ENCODE measurements at places on chromosomes 5 and 9.

DNA sequence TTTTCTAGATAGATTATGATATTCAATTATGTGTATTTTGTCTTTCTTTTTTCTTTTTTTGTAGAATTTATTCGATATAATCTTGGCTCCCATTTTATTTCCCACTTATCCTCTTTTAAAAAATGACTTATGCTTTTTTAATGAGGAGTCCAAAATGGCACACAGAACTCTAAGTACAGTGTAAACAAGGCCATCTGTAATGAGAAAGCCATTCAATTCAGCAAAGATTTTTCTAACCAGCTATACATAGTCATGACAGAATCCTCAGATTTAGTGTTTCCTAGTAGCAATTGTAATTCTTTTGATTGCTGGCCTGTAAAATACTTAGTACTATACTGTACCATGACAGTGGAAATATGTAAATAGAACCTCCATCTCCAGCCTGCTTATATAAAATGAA lies 651.4 kb downstream of the RAB3C start:
- no peak for DNase-seq

DNA sequence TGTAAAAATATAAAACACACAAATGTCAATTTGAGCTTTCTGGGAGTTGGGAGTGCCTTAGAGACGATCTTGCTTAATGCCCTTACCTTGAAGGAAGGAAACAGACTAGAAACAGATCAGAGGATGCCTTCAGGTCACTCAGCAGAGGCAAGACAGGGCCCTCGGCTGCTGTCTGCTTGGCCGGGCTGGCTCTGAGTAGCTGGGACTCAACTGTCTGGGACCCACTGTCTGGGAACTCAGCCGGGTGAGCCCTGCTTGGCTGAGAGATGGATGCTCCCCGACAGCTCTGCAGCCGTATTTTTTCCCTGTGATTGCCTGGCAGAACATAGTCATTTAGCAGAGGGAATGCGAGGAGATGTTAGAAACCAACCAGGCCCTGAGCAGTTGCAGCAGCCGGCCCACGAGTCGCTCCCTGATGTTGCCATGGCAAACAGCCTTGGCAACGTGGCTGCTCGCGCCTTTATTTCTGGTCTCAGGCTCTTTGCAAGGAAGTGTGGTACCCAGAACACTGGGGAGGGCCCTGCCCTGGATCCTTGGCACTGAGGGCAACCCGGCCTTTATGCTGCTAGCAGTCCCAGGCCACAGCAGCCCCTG lies 10.9 kb downstream of the PPARGC1B start:
- DNase-seq, result peak; percentile 51

GRCh38 chr9:96135753-96136290 lies 166.2 kb downstream of the HSD17B3 start:
- no peak for DNase-seq

- DNase-seq, result no peak
Observed at GRCh38 chr5:28468166-28468565, 1429.8 kb upstream of the CDH9 start.

- DNase-seq, result no peak
Observed at GRCh38 chr5:146475190-146475780, 28.2 kb downstream of the TCERG1 start.

- no peak for DNase-seq
Observed at GRCh38 chr5:149053072-149053695, 9.7 kb downstream of the SH3TC2 start.

DNA sequence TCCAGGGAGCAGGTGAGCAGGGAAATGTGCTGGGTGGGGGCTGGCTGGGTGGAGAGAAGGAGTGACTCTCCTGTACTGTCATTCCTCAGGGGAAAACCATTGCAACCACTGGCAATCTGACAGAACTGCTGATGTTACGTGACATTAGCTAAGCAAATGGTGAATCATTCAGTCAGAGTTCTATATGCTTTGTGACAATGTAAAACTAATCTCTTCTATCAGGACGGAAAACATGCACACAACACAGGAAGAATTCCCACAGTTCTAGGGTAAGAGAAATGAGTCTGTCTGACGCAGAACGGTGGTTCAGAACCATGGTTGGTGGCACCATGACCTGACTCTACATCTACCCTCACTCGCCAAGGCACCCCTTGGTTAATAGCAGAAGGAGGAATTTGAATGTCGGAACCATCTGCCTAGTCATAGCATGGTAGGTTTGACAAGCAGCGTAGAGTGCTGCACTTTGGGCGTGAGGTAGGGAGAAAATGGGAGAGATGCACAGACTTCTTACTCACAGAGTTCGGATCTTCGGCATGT lies 243.6 kb upstream of the PANK3 start:
- no peak for DNase-seq

DNA sequence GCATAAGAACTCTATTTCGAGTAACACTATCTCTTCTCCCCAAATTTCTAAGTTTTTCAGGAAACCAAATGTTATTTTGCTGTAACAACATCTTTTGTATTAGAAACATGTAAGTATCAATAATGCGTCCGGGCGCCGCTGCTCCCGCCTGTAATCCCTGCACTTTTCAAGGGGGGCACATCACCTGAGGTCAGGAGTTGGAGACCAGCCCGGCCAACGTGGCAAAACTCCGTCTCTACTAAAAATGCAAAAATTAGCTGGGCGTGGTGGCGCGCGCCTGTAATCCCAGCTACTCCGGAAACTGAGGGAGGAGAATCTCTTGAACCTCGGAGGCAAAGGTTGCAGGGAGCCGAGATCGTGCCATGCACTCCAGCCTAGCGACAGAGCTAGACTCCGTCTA lies 881.1 kb upstream of the NUDT12 start:
- no peak for DNase-seq

GRCh38 chr5:75199071-75199470 lies 37.6 kb downstream of the ANKRD31 start:
- DNase-seq, result no peak

- no peak for DNase-seq
Observed at GRCh38 chr5:36874465-36874864, 2.1 kb upstream of the NIPBL start.

GRCh38 chr5:20972419-20972925 lies 984.5 kb upstream of the CDH18 start:
- DNase-seq, result peak; percentile 17

DNA sequence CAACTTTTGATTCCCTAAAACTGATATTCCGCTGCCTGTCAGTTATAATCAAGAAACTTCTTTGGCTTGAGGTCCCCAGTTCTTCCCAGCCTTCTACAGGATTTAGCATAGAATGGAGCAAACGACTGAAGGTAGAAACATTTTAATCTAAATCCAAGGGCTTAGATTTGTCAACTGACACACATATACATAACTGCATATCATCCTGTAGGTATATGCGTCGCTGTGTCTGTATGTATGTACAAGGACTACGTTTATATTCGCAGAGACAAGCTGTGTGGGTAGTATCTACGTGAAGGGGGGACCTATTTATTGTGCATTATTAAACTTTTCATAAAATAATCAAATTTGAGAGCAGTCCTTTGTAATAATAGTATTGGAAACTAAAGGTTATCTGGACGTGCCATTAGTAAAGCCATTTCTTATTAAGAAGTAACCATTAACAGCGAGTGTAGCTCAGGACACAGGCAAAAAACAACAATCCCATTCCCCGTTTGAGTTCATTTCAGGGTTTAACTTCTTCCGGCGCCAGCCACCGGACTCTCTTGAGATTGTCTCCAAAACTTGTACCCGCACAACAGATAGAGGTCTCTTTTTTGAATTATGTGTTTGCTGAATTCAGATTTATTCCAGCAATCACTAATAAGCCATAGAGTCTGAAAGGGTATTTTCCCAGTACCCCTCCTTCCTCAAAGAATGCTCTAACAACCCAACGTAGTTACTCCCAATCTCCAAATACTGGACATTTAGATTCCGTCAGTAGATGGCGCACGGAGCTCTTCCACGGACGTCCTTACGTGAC lies 2.1 kb upstream of the MLLT3 start:
- DNase-seq, result peak; percentile 30

DNA sequence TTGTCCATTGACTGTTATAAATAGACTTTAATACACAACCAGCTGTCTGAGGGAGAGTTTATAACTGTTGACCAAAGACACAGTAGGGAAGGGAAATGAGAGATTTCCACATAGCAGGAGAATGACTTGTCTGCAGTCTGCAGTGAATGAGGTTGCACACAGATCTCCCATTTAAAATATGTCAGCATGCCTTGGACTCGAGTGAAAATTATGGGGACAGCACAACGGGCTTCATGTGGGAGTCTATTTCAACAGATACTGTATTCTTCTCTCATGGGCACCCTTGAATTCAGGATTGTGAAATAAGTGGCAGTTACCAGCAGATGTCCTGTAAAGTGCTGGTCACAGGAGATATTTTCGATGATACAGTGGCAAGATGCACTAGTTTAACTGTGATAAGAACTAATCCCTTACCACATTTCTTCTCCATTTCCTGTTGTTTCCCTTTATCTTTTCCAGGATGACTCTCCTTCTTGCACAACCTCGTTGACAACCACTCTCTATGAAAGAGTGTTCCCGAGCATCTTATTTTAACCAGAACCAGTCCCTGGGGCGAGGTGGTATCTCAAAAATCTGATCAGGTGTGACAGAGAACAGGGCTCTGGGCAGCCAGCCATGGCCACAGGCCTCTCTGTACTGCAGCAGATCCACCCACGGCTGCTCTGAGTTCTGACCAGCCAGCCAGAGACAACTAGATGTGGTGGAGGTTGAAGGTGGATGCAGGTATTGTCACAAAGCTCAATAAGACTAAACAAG lies 51.5 kb upstream of the MAP3K1 start:
- DNase-seq, result no peak

DNA sequence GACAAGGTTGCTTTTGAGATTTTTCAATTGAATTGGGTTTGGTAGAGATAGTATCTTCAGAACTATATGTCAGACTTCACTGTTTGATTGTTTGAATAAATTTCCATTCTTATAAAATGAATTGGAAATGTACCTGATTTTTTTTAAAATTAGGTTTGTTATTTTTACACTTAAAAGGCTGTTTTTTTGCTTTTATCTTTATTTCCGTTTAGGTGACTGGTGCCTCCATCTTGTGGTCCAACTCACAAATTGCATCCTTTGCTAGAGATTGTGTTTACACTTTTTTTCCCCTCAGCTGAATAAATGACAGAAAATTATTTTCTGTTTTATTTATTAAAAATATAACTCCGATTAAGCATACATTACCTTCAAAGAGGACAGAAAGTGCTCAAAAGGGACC lies 15.6 kb downstream of the NDUFAF2 start:
- DNase-seq, result no peak

DNA sequence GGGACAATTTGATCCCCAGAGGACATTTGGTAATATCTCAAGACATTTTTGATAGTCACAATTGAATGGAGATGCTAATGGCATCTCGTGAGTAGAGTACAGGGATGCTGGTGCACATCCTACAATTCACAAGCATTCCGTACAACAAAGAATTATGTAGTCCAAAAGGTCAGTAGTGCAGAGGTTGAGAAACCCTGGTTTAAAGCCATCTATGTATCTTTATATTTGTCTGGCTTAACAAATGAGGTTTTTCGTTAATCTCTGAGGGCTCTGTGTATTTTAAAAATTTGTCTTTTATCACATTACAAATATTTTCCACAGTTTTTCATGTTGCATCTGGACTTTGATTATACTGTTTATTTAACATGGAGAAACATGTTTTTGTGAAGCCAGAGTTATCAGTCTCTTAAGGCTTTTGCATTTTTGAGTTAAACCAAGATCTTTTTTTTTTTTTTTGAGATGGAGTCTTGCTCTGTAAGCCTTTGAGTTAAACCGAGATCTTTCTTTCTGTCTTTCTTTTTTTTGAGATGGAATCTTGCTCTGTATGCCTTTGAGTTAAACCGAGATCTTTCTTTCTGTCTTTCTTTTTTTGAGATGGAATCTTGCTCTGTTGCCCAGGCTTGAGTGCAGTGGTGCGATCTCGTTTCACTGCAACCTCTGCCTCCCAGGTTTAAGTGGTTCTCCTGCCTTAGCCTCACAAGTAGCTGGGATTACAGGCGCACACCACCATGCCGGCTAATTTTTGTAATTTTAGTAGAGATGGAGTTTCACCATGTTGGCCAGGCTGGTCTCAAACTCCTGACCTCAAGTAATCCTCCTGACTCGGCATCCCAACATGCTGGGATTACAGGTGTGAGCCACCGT lies 2.8 kb downstream of the HSDL2 start:
- no peak for DNase-seq

- DNase-seq, result no peak
Observed at GRCh38 chr9:37555786-37556185, 20.4 kb downstream of the FBXO10 start.

DNA sequence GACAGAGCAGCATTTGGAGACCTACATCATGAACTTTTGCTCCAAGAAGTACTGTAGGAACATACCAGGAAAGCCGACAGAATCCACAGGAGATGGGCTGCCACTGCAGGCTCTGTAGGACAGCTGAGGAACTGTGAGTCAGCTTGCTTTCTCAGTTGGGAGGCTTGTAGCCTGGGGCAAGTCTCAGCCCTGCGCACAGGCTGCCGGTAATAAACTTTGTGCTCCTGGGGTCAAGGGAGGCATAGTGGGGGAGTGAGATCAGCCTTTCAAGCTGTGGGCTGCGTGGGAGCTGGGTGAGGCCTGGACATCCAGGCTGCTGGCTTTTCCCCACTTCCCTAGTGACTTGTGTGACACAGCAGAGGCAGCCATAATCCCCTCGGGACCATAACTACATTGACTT lies 718.0 kb upstream of the CDH10 start:
- DNase-seq, result no peak

DNA sequence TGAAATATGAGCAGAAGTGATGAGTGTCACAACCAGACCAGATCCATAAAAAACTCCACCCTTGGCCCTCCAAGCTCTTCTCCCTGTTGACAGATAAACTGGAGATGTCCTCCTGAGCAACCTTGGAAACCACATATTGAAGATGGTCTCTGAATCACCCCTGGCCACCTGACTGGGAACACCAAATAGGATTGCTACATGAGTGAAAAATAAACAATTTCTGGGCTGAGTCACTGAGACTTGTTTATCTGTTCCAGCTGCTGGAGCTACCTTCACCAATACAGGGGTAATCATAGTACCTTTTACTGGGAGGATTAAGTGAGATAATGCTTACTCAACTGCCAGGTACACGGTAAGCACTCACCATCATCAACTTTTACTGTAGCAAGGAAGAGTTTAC lies 53.3 kb downstream of the PCA3 start:
- DNase-seq, result no peak

DNA sequence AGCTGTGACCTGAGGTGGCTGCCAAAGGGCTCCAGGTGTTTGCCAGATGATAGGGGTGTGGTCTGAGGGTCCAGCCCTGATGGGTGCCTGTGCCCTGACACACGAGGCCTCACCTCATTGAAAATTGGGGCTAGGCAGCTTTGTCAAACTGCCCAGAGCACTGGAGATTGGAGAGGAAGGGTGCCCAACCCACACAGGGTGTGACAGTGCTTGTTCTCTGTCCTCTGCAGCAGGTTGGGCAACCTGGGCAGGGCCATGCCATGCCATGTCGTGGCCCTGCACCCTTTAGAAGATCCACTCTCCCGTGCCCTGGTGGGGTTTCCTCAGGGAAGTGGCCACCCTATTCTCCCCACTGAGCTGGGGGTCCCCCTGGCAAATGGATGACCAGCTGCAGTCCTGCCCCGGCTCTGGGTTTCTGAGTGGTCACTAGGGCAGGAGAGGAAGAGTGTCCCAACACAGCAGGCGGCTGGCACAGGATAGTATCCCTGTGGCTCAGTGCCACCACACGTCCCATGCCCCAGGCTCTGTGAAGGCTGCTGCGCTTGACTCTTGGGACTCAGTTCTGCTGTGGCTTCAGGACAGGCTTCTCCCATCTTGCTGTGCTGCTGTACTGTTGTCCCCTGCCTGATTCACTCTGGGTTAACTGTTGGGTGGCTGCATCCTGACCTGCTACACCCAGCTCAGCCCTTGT lies 100.8 kb upstream of the PITX1 start:
- DNase-seq, result no peak

GRCh38 chr5:52864371-52864770 lies 76.7 kb downstream of the ITGA1 start:
- peak; percentile 3 for DNase-seq

- DNase-seq, result no peak
Observed at GRCh38 chr5:126531543-126532120, 63.4 kb downstream of the ALDH7A1 start.
